ENCODE measurements at places on chromosomes 3 and 15.

- no peak for DNase-seq
These were observed 50.4 kb upstream of the GYG1 start for GRCh38 chr3:148940983-148941382.

DNA sequence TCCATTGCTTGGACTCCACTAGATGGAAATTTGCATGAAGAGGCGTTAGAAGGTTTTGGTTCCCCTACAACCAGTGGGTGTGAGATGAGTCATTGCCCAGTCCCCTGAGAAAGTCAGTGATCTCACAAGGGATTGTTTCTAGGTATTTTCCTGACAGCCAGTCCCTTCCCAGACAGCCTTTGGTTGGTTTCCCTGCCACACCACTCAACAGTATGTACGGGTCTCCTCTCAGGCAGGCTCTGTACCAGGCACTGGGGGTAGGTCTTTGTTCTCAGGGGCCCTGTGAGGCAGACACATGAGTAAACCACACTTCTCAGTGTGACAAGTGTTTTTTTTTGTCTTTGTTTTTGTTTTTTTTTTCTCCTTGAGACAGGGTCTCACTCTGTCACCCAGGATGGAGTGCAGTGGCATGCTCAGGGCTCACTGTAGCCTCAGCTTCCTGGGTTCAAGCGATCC lies 4.0 kb downstream of the LAMP3 start:
- peak; percentile 89 for DNase-seq

- DNase-seq, result no peak
These were observed 296.6 kb downstream of the ZNF621 start for GRCh38 chr3:40821315-40821714.

DNA sequence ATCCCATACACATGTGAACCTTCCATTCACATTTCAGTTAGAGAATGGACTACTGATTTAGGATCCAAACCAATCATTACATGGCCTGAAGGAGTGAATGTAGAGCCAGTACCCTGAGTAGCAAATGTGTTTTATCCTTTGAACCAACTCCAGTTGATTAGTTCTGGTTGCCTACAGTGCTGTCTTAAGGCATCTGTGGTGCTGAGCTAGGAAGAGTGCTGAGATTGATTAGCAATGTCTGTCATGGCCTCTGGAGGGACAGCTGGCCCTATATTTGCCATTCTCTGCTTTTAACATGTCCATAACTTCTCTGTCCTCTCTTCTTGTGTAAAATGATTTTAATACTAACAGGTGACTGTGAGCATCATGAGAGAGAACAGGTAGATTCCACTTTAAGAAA lies 11.1 kb downstream of the LRTM1 start:
- DNase-seq, result no peak

GRCh38 chr3:98846101-98846500 lies 55.4 kb downstream of the DCBLD2 start:
- no peak for DNase-seq

- DNase-seq, result no peak
These were observed 101.6 kb upstream of the LPP start for GRCh38 chr3:188052169-188053035.

DNA sequence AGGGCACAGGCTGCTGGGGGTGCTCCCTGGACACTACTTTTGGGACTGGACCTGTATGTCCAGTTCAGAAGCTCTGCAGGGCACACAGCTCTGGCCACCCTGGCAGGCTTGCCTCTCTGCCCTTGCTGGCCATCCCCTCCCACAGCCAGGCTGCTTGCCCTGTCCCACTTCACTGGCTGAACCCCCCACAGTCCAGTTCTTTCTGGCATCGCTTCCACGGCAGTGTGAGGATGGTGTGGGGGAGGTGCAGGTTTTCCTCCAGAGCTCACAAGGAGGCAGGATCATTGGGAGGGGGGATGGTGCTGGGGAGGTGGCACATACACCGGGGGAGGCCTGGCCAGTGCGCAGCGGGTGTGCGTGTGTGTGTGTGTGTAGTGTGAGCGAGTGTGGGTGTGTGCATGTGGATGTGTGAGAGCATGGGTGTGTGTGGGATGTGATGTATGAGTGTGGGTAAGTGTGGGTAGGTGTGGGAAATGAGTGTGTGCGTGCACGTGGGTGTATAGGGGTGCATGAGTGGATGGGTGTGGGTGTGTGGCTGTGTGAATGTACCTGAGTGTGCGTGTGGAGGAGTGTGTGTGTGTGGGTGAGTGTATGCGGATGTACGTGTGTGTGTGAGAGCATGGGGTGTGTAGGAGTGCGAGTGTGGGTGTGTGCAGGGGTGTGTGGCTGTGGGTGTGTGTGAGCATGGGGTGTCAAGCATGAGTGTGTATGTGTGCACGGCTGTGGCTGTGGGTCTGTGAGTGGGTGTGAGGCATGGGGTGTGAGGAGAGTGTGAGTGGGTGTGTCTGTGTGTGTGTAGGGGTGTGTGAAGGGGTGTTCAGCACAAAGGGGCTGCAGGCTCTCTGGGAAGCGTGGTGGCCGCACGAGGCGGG lies 155.2 kb downstream of the NSMCE3 start:
- DNase-seq, result no peak

DNA sequence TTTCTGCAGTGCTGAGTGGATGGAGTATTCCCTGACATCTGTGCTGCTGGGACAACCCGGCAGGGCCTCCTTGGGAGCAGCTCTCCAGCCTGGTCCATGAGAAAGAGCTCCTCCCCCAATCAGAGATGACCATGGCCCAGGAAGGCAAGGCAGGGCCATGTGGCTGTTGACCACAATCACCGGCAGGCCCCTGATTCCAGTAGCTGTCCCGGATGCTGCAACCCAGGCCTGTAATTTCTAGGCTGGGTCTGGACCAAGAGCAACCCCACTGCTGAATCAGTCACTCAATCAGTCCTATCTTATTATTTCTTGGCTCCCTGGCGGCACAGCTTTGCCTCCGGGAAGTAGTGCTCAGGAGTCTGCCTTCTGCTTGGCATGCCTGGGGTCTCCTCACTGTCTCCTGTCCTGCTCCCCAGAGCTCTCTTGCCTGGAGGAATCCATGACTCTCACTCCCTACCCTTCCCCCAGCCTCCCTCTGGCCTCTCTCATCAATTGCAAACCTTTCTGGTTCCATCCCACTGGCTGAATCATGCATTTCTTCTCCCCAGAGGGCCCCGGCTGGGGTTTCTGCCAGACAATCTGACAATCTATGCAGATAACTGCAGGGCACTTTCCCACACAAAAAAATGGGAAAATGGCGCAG lies 32.6 kb upstream of the ITGA11 start:
- no peak for DNase-seq

- DNase-seq, result no peak
These were observed 18.7 kb downstream of the TMF1 start for GRCh38 chr3:69033470-69033869.

- no peak for DNase-seq
These were observed 41.6 kb downstream of the NANOGP8 start for GRCh38 chr15:35043373-35044095.

DNA sequence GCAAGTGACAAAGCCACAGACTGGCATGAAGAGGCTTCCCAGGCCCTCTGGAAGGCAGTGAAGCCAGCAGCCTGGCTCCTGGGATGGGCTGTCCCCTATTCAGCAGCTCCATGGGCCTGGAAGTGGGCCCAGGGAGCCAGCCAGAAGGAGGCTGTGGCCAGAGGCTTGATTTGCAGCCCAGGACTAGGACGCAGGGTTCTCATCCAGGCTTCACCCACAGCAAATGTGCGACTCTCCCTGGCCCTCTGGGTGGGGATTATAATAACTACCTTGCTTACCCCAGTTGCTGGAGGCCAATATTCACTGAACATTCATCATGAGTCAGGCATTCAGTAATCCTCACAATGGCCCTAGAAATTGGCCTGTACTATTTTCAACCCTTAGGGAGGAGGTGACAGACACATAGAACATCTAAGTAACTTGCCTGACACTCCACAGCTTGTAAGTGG lies 24.6 kb upstream of the SRP14 start:
- DNase-seq, result no peak

DNA sequence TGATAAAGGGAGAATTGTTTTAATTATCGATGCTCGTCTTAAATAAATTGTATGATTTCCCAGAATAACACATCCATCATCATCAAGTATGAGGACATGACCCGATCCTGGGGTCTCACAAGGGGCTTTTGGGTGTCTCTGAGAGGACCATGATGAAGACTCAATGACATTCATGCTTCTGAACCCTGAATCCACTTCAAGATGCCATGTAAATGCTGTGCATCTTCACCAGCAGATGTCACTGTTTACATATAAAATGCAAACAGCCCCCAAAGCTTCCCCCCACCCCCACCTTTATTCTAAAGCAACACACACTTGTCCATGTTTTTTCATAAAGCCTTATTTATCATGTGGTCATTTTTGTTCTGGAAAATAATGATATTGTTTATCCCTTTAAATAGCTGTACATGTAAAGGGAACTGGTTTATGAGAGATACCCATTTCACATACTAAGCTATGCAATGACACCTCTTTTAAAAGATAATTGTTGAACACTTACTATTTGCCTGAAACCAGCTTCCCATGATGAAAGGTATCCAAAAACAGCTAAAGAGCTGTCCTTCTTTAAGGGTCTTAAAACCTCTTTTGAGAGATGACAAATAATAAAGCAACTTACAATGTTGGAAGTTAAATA lies 69.7 kb upstream of the UBE3A start:
- peak; percentile 32 for DNase-seq

- no peak for DNase-seq
These were observed 156.8 kb downstream of the ALCAM start for GRCh38 chr3:105523501-105523900.

- no peak for DNase-seq
These were observed 901 bp downstream of the ALS2CL start for GRCh38 chr3:46692566-46692990.

- DNase-seq, result no peak
These were observed 13.5 kb downstream of the HIGD1A start for GRCh38 chr3:42790714-42791229.

DNA sequence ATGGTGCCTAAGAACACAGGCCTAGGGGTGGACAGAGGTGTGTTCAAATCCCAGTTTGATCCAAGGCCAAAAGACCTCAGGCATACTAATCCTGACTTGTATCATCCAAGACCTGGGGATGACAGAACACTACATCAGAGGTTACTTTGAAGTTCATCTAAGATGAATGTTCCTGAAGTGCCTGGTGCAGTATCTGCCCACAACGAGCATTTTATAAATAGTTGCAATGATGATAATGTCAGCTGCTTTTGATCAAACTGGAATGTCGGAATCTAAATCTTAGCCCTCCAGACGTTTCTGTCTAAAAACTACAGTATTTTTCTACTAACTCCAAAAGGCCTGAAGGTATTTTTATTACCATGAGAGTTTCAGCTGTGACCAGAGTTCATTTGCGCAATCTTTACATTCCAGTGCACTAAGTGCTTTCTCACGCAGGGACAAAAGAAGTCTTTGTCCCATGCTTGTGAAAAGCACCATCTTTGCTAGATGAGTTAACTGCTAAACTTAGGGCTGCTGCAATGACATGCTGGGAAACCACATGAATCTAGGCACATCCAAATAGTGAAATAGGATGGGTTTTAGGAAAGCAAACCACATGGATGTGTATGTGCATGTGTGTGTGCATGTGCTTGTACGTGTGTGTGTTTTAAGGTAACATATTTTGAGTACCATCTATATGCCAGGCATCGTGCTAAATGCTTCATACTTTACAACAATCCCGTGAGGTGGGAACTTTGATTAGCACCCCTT lies 18.1 kb downstream of the ANXA2 start:
- DNase-seq, result no peak

DNA sequence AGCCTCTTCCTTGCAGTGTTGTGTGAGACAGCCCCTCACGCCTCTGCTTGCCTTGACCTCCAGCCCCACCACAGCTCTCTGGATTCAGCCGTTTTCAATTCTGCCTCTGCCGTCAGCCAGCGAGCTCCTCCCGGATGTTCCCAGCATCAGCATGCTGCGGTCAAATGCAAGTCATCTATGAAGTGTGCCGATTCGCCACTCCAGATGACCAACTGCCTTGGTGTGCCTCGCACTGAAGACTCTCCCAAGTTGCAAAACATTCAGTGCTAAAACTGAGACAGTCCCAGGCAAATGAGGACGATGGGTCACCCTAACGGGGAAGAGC lies 30.6 kb upstream of the RASA2 start:
- no peak for DNase-seq

DNA sequence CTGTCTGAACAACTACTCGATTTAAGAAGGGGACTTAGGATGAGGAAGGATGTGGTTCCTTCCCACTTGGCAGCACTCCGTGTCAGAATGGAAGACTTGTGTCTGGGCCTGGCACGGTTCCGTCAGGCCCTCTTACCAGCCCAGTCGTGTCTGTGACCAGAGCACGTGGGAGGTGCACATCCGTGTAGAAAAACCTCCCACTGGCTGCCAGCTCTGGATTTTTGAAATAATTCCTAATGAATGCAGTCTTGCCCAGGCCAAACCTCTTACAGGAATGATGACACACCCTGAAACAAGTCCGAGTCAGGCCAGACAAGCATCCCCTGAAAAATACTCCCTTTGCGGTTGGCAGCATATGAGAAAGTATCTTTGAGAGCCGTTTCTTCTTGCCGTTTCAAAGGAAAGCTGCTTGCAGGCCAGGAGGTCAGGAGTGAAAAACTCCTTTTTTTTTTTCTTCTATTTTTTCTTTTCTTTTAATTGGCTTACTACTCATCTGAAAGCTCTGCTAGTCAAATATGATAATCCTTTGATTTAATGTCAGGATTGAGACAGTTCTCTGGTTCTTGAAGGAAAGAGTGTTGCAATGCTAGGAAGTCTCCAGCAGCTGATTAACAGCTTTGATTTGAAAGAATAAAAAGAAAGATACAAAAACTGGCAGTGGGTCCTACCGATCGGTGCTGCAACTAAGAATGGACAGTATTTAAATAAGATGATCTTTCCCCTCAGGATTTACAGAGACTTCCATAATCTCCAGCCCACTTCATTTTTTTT lies 19.8 kb downstream of the IL1RAP start:
- DNase-seq, result no peak

- no peak for DNase-seq
These were observed 316.3 kb downstream of the TIGIT start for GRCh38 chr3:114609973-114610630.

GRCh38 chr3:113557374-113557773 lies 25.0 kb downstream of the SIDT1 start:
- no peak for DNase-seq

DNA sequence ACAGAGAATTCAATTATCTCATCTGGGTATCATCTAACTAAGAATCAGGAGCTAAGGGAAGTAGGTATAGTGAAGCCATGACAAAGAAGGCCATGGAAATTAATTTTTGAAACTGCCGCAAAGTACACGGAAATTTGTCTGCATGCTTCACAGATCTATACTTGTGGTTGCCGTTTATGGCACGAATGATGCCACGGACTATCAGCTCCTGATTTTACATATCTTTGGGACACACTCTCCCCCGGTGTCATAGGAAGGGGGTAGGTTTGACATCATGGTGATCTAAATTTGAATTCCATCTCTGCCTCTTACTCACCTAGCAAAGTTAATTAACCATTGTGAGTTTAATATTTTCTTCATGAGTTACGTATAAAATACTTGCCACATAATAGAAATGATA lies 14.0 kb downstream of the ARPP21 start:
- no peak for DNase-seq

GRCh38 chr15:64503197-64503596 lies 42.8 kb downstream of the ZNF609 start:
- no peak for DNase-seq

- no peak for DNase-seq
These were observed 227.1 kb upstream of the CGNL1 start for GRCh38 chr15:57149196-57149595.

Data from GM13976 (cell line).